ENCODE measurements at places on chromosomes 3 and 15. TPM values are rescaled to one million over a fixed set of nuclear protein-coding genes. Genes with fewer than 3 reads are reported as not detected.

DNA sequence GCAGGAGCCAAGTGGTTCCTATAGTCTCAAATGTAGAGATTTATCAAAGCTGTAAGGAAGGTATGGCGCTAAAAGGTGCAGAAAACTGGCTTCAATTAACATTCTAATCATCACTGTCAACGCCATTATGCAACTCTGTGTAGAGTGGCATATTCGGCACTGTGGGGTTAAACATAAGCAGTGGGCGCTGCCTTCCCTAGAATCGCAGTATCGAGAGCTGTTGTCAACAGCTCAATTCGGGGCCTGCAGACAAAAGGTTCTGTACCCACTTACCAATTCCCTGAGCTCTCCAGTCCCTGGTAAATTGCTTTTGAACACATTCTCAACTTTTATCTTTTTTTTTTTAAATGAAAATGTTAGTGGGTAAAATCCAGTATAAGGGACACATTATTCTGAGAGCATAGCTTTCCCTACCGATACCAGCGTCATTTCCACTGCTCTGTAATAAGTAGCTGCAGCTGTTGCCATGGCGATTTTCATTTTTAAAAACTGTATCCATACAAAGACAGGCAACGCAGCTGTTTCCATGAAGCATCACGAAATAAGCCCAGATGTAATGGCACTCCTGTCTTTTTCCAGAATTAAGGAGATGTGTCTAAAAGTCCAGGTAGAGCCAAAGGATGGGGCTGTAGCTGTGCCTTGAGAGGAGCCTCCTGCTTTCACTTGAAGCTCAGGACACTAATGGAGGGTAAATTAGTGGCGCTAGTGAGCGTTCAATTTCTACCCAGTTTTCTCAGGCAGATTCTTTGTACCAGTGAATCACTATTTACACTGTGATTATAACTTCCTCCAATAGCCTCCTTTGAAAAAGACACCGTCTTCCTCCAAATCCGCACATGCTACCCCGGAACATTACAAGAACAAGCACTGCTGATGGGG is 250.3 kb downstream of the SLC9A9 start:
- H3K27me3 ChIP-seq: no peaks in the 10 kb centered on the region
- no peak for DNase-seq
- no peak overlapping the region for H3K27ac ChIP-seq
- H3K36me3 ChIP-seq: no peaks in the 10 kb centered on the region
- H3K4me1 ChIP-seq: peaks cover 9% of the 10 kb centered on the region

GRCh38 chr3:173397161-173398110 is at the start of gene NLGN1:
Gene NLGN1, plus strand, starts transcription at chr3:173397744.
- no peaks in the 10 kb centered on the region for H3K36me3 ChIP-seq
- H3K27ac ChIP-seq: peak within 1 kb of the TSS; percentile 4
- peaks cover 20% of the 10 kb centered on the region for H3K27me3 ChIP-seq
- DNase-seq: peak; percentile 84
- H3K4me1 ChIP-seq: peaks cover 5% of the 10 kb centered on the region
- peak within 1 kb of the TSS; percentile 88 for H3K4me3 ChIP-seq

Gene ZNF662
- 0.21 TPM for total RNA-seq

- H3K36me3 ChIP-seq: no peaks in the 10 kb centered on the region
- H3K27me3 ChIP-seq: no peaks in the 10 kb centered on the region
- H3K27ac ChIP-seq: no peak overlapping the region
- DNase-seq: no peak
- peak overlapping the region; percentile 21 for H3K4me3 ChIP-seq
Observed at GRCh38 chr15:57306944-57307411, 69.3 kb upstream of the CGNL1 start.

Gene FGF12
- 1.1 TPM for total RNA-seq

DNA sequence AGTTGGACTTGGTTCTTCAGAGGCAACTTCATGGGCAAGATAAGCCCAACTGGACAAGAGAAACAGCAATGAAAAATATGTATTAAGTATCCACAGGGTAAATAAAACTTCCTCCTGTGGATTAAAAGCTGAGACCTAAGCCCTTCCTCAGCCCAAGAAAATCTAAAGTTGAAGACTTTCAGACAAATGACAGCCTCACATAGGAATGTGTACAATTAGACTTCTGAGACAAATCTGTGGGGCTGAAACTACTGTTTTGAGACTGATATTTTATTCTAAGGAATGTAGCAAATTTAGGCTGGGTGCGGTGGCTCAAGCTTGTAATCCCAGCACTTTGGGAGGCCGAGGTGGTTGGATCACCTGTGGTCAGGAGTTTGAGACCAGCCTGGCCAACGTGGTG is 74.2 kb upstream of the IL12A start:
- no peak for DNase-seq
- H3K27me3 ChIP-seq: no peaks in the 10 kb centered on the region
- no peaks in the 10 kb centered on the region for H3K36me3 ChIP-seq
- H3K27ac ChIP-seq: no peak overlapping the region
- H3K4me3 ChIP-seq: no peak overlapping the region
- no peaks in the 10 kb centered on the region for H3K4me1 ChIP-seq

Gene FEZF2
- total RNA-seq: not detected

GRCh38 chr3:180630371-180630770 is 28.4 kb downstream of the TTC14 start:
- no peaks in the 10 kb centered on the region for H3K27me3 ChIP-seq

- no peak for DNase-seq
- H3K27ac ChIP-seq: no peak overlapping the region
- H3K27me3 ChIP-seq: no peaks in the 10 kb centered on the region
Observed at GRCh38 chr3:157163217-157163953, 3.4 kb upstream of the CCNL1 start.

Gene TM4SF18
- total RNA-seq: 0.33 TPM

Gene RTF1
- 31.2 TPM for total RNA-seq

DNA sequence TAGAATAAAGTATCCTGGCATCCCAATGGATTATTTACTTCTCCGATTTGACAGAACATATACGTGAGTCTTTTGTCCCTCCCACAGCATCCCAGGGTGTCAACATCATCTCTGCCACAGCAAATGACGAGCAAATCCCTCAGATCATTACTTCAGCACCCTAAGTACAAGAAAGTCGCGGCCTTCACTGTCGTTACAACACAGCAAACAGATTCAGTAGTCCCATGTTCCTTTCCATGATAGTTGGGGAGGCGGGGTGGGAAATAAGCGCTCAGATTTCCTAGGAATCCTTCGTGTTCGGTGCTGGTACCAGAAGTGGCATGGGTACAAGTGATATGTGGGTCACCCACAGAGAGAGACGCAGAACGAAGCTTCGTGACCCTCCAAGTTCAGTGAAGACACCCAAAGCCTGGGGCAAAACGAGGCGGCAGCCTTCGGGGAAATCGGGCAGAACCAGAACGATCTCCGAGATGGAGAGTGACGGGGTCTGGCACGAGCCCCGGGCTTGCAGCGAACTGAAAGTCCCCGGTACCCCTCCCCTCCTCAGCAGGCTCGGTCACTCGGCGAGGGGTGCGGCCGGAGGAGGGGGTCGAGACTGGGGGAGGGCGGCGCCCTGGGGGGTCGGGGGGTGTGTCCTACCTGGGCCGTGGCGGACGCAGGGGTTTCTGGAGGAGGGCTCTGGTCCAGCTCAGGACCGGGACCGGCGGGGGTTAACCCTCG is 619 bp downstream of the TTBK2 start:
- DNase-seq: peak; percentile 38
- H3K27me3 ChIP-seq: peaks cover 9% of the 10 kb centered on the region
- H3K27ac ChIP-seq: peak overlapping the region; percentile 61
- H3K4me1 ChIP-seq: peaks cover 8% of the 10 kb centered on the region
- H3K36me3 ChIP-seq: no peaks in the 10 kb centered on the region
- peak overlapping the region; percentile 90 for H3K4me3 ChIP-seq

Gene ALPK3
- total RNA-seq: 52.1 TPM

GRCh38 chr3:31343075-31343474 is 189.7 kb upstream of the STT3B start:
- H3K4me1 ChIP-seq: no peaks in the 10 kb centered on the region
- H3K36me3 ChIP-seq: no peaks in the 10 kb centered on the region
- peak; percentile 46 for DNase-seq
- no peaks in the 10 kb centered on the region for H3K27me3 ChIP-seq
- H3K27ac ChIP-seq: no peak overlapping the region

Gene KBTBD13
- 3.3 TPM for total RNA-seq

- no peak overlapping the region for H3K4me3 ChIP-seq
- H3K36me3 ChIP-seq: no peaks in the 10 kb centered on the region
- H3K27ac ChIP-seq: no peak overlapping the region
- H3K27me3 ChIP-seq: no peaks in the 10 kb centered on the region
Observed at GRCh38 chr15:100259266-100259665, 82.5 kb downstream of the ADAMTS17 start.

- DNase-seq: peak; percentile 39
- H3K27ac ChIP-seq: peak overlapping the region; percentile 33
- H3K4me3 ChIP-seq: no peak overlapping the region
- no peaks in the 10 kb centered on the region for H3K36me3 ChIP-seq
Observed at GRCh38 chr3:178083906-178084866, 452.1 kb upstream of the KCNMB2 start.

All from cardiac muscle cell (in vitro differentiated cells and primary cell).